T-helper 2 cell treated with Interferon-gamma antibody and Interleukin-4, amounts not matched to agents 5 μg/mL and 100 μg/mL, for 36 hours (primary cell): ENCODE measurements at places on chromosomes 5 and 9.

DNA sequence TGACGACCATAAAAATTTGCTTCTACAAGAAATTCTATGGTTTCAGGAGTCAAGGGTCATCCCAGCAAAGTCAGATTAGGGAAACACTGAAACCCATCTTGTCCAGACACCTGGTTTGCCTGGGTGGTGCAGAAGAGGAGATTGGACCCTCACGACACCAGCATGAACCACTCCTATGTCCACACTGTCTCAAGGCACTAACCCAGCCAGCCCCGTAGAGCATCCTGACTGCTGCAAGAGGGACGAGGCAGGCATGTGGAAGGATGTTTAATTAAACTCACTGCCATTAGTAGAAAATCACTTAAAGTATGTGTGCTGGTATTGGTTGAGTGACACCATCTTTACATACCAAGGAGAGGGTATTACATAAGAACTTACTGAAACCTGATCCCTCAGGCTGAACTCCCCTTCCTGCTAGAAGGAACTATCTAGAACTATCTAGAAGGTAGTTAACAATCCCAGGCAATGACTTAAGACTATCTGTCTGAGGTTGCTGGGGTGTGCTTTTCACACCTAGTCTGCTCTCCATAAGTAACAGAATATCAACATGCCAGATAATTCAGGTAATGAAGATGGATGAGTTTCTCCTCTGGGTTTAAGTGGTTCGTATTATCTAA is 93.6 kb downstream of the SEMA6A start:
- DNase-seq = no peak

DNA sequence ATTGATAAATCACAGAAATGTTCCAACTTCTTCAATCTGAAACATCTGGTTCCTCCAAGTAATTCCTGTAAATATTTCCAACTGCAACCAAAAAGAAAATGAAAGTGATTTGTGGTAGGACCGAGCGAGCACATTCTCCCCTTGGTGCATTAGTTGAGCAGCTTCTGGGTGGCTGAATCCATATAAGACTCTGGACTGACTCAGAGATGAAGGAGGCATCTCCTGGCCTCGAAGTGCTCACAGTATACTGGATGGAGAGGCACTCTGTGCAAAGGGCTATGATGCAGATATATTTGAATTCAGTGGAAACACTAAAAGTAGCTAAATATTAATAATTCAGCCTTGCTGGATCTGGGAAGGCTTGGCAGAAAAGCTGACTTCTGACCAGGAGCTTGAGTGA is 265.0 kb downstream of the MARCHF11 start:
- no peak for DNase-seq

DNA sequence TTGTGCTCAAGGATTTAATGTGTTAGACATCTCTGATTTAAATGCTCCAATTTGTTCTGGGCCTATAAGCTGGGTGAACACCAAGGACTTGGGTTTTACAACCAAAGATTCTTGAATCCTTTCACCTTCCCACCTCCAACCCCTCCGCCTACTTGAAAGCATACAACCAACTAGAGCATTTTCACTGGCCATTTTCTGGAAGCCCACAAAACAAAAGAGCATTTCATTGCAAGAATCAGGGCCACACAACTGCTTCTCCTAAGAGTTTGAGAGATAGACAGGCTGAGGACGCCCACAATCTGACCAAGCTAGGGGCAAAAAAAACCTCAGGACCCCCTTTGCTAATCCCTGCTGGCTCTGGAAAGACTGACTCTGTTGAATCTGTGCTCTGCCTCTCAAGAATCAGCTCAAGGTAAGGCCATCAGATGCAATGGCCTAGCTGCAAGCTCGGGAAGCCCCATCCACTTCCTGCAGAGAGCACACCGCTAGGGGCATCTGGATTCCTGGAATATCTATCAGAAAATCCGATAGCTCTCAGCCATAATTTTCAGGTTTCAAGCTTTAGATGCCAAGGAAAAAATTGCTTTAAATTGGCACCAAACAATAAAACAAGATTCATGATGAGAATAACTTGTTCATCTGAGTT is 57.7 kb downstream of the RETREG1 start:
- no peak for DNase-seq

GRCh38 chr9:127323393-127323792 is 58.8 kb downstream of the GARNL3 start:
- DNase-seq = no peak

DNA sequence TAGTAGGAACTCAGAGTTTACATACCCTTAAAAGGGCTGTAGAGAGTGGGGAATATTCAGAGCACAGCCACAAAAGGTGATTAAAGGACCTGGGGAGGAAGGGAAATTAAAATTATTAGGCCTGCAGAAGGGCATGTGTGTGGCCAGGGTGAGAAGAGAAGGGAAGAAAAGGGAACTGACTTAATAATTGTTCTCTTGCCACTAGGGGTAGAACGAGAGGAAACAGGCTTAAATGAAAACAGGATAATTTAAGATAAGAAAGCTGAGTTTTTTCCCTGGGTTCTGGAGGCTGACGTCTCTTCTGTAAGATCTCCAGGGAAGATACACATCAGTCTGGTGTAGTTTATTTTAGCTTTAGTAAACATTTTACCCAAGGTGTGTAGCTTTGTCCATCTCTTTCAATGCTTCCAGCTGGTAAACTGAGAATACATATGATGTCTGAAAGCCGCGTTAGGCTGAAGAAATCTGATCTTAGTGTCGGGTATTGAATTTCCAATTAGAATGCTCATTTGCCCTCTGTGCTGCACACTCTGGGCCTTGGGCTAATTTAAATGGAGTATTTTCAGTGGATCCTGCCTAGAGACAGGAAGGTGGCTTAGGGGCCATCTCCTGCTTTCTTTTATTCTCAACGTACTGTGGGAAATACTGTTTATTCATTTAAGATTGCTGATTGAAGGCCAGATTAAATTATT is 416.8 kb downstream of the TMEM38B start:
- DNase-seq = no peak
